LHCN-M2 (cell line): ENCODE measurements at places on chromosomes 11 and 22. TPM values are rescaled to one million over a fixed set of nuclear protein-coding genes. Genes with fewer than 3 reads are reported as not detected.

DNA sequence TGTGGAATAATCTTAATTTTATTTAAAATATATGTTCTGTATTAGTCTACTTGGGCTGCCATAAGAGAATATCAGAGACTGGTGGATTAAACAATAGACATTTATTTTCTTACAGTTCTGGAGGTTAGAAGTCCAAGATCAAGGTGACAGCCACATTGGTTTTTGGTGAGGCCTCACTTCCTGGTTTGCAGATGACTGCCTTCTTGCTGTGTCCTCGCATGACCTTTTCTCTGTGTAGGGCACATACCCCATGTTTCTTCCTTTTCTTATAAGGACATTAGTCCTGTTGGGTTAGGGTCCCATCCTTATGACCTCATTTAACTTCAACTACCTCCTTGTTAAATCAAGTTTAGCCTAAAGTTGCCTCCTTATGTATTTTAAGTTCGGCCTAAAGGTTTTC is 202.7 kb upstream of the MPPED2 start:
- peak; percentile 44 for DNase-seq

The CASP1 gene
- total RNA-seq, result 4.4 and 6.5 TPM in 2 replicates

The PKDREJ gene
- total RNA-seq, result not detected in 2 replicates

DNA sequence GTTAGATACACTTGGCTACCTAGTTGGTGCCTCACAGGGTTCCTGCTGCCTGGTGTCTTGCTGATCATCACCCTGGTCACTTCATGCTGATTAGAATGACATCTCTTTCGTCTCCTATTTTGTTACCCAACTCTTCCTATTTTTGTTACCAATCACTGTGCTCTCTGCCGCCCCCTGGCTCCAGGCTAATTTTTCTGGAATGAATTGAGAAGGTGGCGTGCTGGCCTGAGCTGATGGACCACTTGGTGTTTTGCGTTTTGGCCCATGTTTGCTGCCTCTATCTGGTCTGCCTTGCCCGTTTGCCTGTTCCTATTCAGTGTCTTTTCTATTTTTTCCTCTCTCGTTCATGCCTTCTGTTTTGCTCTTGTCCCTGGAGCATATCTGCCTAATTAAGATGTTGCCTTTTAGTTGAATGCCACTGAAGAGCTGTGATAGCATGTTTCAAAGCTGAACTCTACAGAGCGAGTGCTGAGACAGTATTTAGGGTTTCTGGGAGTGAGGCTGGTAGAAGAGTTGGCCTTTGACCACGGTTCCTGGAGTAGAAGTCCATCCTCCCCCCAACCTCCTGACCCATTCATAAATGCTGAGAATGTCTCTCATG is 5.9 kb upstream of the ATF4 start:
- no peak for DNase-seq

The PIM3 gene
- 30.5 and 30.8 TPM in 2 replicates for total RNA-seq

The USP2 gene
- total RNA-seq, result 1.7 and 4.0 TPM in 2 replicates

The TMEM191B gene
- total RNA-seq, result 0.19 and 3.2 TPM in 2 replicates

- DNase-seq, result no peak
These were observed 788.8 kb upstream of the FAT3 start for GRCh38 chr11:91435694-91436395.

DNA sequence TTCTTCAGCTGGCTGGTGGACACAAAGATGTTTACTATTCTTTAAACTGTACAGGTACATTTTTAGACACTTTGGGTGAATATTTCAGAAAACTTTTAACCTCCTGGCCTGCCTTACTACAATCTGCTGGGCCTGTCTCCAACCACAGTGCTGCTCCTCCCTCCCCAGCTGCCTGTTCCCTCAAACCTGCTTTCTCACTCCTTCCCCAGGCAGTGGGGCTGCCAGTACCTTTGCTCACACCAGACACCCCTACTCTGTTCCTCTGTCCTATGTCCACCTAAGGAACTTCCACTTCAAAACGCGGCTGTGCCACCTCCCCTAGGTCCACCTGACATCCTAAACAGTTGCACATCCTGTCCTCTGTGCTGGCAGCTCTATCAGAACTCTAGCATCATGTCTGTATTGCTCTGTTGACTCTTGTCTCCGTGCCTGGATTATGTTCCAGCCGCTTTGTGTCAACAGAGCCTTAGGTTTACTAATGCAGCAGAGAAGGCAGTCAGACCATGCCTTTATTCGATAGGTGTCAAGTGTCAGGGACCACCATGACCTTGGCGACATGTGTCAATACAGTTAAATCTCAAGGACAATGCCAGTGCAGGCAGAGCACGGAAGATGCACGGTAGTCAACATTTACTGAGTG is 13.4 kb downstream of the ZP1 start:
- no peak for DNase-seq

DNA sequence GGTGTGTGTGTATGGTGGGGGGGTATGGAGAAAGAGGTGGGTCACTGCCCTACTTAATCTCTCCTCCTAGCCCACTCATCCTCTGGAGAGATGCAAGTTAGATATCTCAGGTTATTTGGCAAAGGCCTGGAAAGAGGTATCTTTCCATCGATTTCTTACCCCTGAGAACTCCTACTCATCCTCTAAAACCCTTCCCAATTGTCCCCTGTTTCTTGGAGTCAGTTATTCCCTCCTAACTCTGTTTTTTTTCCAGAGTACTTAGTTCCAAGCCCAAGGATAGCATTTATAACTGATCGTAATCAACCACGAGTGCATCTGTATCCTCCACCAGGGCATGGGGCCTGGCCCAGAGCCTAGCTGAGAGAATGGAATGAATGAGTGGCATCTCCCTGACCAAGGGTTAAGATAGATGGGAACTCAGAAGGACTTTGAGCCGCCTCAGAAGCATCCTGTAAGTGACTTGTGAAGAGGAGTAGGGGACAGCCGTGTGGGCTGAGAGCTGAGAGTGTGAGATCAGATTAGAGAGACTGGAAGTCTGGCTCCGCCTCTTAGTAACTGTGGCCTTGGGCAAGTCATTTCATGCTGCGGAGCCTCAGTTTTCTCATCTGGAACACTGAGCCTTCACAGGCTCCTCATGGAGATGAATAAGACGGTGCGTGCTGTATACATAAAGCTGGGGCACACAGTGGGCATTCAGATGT is 16.2 kb downstream of the CD6 start:
- DNase-seq, result no peak

GRCh38 chr22:26406118-26406517 is 22.9 kb upstream of the ASPHD2 start:
- DNase-seq, result peak; percentile 99

GRCh38 chr11:121696177-121696871 is 243.6 kb upstream of the SORL1-AS1 start:
- DNase-seq, result no peak

DNA sequence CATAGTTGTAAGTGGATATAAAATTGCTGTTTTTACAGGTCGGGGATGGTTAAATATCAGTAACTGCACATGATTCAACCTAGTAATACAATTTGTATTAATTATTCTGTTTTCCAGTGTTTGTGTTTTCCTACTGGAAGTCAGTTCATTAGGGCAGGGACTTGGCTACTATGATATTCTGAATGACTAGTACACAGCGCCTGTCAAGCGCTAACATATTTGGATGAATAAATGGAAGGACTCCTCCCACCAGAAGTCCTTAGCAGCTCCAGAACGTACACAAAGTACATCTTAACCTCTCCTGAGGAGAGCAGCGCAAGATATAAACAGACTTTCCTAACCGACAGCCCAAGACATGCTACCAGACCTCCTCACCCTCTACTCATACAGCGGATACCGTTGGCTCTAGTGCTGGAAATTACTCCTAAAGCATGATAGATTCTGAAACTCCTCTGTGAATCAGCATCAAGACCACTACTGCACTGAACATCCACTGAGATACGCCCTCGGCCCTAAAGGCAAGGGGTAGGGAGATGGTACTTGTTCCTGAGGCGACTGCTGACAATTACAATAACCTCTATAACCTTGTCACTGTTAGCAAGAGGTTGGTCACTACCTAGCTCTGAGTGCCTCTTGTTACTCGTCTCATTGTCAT is 79.1 kb downstream of the RDX start:
- no peak for DNase-seq

DNA sequence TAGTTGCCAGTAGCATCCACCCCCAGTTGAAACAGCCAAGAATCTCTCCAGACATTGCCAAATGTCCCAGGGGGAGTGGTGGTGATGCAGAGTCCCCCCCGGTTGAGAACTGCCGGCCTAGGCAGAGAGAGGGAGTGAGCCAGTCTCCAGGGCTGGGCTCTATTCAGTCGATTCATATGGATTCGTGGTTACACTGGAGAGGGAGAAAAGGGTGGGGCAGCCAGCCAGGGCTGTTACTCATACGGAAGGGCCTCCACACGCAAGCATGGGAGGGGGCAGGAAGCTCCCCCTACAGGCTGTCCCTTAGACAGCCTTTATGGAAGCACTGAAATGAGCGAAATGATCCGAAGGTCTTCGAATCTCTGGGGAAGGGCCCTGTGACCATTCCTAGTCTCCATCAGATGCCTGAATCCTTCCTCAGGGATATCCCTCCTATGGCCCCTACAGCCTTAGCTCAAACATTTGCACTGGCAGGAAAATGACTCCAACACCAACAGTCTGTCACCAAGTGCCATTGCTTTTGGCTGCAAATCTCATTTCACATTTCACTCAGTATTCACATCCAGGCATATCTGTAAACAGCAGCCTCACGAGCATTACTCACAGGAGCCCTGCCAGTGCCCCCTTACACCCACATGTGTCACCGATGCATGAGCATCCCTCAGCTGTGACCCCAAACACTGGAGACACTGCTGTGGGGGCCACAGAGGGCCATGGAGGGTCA is 18.4 kb upstream of the TLCD5 start:
- peak; percentile 82 for DNase-seq

The CYP2D6 gene
- 0.17 TPM in 1 of 2 replicates, not detected in the other for total RNA-seq

The ROBO3 gene
- total RNA-seq, result 11.9 and 18.5 TPM in 2 replicates

DNA sequence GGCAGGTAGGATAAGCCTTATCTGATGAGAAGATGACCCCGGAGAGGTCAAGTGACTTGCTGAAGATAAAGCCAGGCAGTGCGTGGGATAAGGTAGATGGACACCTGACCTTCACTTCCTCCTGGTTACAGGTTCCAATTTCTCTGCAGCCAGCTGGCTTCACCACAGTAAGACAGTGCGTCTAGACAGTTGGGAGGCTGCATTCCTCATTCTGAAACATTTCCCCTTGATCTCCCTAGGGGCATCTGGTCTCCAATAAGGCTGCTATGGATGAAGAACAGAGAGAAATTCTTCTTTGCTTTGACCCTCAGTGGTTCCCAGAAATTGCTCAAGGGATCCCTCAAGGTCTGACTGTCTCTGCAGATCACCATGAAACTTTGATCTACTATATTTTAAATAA is 211.3 kb downstream of the MYO18B start:
- no peak for DNase-seq

DNA sequence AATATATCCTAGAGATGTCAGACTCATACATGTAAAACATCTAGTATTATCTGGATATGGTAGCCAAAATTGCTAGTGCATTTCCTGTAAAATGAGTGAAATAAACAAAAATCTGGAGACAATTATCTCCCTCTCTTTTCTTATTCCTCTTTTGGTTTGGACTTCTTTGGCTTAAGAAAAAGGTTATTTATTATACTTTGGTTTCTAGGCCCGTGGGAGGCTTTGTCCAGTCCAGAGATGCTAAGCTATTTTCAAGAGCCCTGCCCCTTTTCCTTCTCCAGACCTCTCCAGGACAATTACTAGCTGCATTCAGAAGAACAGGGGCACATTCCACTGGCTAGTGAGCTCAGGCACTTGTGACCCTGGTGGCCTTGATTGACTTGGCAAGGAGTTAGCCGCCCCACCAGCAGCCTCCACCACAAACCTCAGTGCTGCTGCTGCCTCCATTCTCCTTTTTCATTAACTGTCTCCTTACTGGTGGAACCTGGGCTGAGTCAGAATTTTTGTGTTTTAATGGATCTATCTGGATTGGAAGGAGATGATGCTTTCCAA is 747.3 kb upstream of the TENM4 start:
- DNase-seq, result no peak
